Activated CD4-positive, alpha-beta T cell treated with anti-CD3 and anti-CD28 coated beads for 1 hour (primary cell): ENCODE measurements at places on chromosomes 2 and 18.

DNA sequence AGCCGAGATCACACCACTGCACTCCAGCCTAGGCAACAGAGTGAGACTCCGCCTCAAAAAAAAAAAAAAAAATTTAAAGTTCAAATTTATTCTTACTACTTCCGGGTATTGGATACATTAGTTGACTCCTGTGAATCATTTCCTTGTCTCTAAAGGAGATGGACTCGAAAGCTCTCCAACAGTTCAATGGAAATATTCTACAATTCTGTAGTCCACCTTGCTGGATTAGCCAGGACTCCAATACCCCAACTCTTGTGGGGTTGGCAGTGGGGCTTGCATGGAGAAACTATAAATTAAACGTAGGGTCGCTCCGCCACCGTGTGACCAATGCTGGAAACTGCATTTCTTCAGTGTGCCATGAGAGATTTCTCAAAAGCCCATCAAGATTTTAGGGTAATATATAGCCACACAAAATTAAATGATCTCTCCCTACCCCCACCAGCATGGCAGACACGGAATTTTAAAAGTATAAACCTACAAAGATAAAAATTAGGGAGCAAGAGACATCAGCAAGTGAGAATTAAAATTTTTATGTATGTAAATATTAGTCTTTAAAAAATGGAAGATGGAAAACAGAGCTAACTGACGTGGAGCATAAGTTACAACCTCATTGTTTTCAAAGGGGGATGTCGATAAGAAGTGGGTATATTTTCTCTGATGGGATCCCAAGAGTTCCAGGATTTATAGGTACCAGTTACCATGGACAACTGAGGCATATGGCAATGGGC is 27.8 kb upstream of the GAREM2 start:
- DNase-seq = peak; percentile 38

DNA sequence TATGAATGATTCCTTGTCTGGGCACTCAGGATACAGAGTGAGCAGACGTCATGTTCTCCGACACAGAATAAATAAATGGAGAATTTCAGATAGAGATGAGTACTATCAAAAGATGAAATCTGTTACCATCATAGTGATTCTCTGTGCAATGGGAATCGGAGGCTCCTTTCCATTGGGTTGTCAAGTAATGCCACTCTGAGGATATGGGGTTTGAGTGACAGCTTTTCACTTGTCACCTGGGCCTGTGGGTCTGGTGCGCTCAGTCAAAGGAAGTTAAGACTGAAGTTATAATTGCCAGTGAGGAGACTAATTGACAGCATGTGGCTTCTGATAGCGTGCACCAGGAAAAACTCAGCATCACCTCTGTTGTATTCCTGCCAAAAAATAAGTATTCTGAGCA is 387.2 kb downstream of the SOX11 start:
- no peak for DNase-seq

DNA sequence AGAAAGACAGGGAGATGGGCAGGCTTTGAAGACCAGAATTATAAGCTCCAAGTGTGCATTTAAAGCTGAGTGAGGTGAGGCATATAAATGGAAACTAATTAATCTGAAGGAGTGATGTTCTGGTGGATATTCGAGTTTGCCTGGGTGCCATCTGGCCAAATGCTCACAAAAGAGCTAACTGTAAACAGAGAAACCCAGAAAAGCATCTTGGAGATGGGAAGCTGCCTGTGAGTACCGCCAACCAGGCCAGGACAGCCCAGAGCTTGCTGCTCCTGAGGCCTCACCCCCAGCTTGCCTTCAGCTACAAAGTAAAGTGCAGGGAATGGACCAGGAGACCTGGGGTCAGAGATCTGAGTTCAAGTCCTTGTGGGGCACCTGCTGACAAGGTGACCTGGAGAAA is 446.1 kb upstream of the MYT1L start:
- no peak for DNase-seq

DNA sequence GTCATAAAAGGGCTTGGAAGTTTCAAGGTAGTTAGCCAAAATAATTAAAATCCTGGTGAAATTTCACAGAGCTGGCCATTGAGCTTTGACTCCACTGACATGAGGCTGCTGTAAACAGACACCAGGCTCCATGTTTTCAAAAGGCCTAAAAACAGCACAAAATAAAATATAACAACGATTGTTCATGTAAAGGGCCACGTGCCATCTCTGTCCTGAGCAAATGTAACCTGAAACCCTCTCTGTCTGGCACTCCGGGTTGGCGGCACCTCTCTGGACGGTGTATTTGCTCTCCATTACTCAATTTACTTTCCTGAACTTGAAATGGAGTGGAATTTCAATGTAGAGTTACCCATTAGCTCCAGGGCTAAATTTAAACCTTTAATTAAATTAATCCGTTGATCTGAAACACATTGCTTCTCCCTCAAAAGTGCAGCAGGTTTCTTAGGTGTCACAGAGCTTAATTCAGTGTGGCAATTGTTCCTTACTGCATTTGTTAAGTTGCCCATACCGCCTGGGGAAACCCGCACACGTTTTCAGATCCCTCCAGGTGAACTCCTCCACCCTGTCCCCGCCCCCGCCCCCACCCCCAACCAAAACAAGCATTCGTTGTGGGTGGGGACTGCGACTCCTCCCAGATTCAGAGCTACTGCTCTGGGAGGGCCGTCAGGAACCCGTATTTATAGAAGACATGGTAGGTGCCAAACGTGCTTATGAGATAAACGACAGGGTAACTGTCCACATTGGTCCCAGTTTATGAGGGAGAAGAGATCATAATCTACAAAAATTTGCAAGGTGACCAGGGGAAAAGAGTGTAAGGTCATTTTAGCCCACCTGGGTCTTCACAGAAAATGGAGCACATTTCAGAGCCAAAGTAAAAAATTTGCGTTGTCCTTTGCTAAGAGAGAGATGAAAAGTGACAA is 1.2 kb upstream of the CABLES1 start:
- no peak for DNase-seq
